Hindlimb muscle (tissue), 1 donor: ENCODE measurements at places on chromosomes 6 and 20. TPM values are rescaled to one million over a fixed set of nuclear protein-coding genes. Genes with fewer than 3 reads are reported as not detected.

SYS1 gene
- polyA plus RNA-seq = 18.7 TPM

LY6G6C gene
- polyA plus RNA-seq = 0.28 TPM

TCFL5 gene
- 8.8 TPM for polyA plus RNA-seq

METTL24 gene
- polyA plus RNA-seq = 0.23 TPM

TMEM14B gene
- polyA plus RNA-seq = 65.9 TPM

ARMH2 gene
- polyA plus RNA-seq = not detected

TFAP2D gene
- polyA plus RNA-seq = not detected

TMEM217 gene
- polyA plus RNA-seq = 0.72 TPM

ADGRF5 gene
- polyA plus RNA-seq = 28.9 TPM

PPP1R3G gene
- 1.9 TPM for polyA plus RNA-seq

CLPSL1 gene
- not detected for polyA plus RNA-seq

TSPO2 gene
- 0.93 TPM for polyA plus RNA-seq

CRYBG1 gene
- polyA plus RNA-seq = 3.1 TPM

ID1 gene
- 22.8 TPM for polyA plus RNA-seq

TCF19 gene
- polyA plus RNA-seq = 10.0 TPM

LAMA5 gene
- polyA plus RNA-seq = 96.2 TPM

DDX43 gene
- polyA plus RNA-seq = 1.2 TPM

PACSIN1 gene
- polyA plus RNA-seq = 1.1 TPM

MLN gene
- not detected for polyA plus RNA-seq

POM121L2 gene
- polyA plus RNA-seq = not detected

TSBP1 gene
- not detected for polyA plus RNA-seq

GGTLC1 gene
- polyA plus RNA-seq = not detected

AK9 gene
- polyA plus RNA-seq = 7.5 TPM

ENPP5 gene
- polyA plus RNA-seq = 3.9 TPM

HTR1E gene
- polyA plus RNA-seq = not detected

TBCC gene
- 13.0 TPM for polyA plus RNA-seq

ADTRP gene
- 0.49 TPM for polyA plus RNA-seq

OR2B6 gene
- polyA plus RNA-seq = not detected

KCNG1 gene
- 0.35 TPM for polyA plus RNA-seq

TUBB2A gene
- polyA plus RNA-seq = 66.0 TPM

ITPA gene
- polyA plus RNA-seq = 43.3 TPM

OR12D3 gene
- polyA plus RNA-seq = not detected

MUC22 gene
- polyA plus RNA-seq = not detected

SYNJ2 gene
- polyA plus RNA-seq = 9.8 TPM

NKX2-4 gene
- not detected for polyA plus RNA-seq

NOTCH4 gene
- polyA plus RNA-seq = 25.1 TPM

SNX9 gene
- polyA plus RNA-seq = 21.2 TPM

DEFB112 gene
- not detected for polyA plus RNA-seq

RFX6 gene
- not detected for polyA plus RNA-seq

VGLL2 gene
- 82.7 TPM for polyA plus RNA-seq

HLA-DRB1 gene
- 20.5 TPM for polyA plus RNA-seq

C6orf118 gene
- 0.49 TPM for polyA plus RNA-seq

GINS1 gene
- 6.0 TPM for polyA plus RNA-seq

ZBP1 gene
- not detected for polyA plus RNA-seq

SYCP2L gene
- 2.3 TPM for polyA plus RNA-seq

FAM209B gene
- polyA plus RNA-seq = not detected

SEL1L2 gene
- 0.26 TPM for polyA plus RNA-seq

IMPG1 gene
- polyA plus RNA-seq = 0.13 TPM

ADGRF1 gene
- 0.08 TPM for polyA plus RNA-seq

HLA-DMB gene
- 11.5 TPM for polyA plus RNA-seq

IL20RA gene
- polyA plus RNA-seq = 40.5 TPM

MYBL2 gene
- polyA plus RNA-seq = 12.8 TPM

TRIM10 gene
- 0.86 TPM for polyA plus RNA-seq

HFE gene
- polyA plus RNA-seq = 5.9 TPM
